ENCODE measurements at places on chromosomes 3 and 15.

DNA sequence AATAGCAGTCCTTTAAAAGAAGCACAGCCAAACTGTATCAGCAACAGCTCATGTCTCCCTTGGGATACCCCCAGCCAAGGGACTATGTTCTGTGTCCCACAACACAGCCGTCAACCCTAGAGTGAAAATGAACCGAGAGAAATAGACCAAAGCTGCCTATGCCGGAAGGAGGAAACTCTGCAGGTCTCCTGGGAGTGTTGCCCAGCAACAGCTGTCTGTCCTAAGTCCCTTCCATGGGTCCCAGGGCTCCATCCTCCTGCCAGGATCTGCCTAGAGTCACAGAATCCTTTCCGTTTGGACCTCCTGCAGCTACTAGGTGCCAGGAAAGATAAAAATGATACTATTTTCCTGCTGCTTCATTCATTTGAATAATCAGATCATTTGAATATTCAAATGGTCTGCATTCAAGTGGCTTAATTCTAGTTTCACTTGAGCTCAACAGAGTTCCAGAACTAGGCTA is 53.1 kb downstream of the TRANK1 start:
- no peak for DNase-seq

DNA sequence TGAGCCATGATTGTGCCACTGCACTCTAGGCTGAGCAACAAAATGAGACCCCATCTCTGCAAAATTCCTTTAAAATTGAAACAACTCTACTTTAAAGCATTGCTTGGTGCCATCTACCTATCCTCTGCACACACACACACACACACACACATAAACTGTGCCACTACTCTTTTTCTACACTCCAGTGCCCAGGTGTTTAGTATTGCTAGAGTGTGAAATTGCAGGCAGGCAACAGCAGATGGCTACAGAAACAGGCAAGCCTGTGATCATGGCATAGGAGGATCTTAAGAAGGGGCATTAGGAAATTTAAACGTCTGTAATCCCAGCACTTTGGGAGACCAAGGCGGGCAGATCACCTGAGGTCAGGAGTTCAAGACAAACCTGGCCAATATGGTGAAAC is 39.0 kb downstream of the SIDT1 start:
- no peak for DNase-seq

GRCh38 chr3:197253238-197253947 is 45.0 kb downstream of the DLG1 start:
- no peak for DNase-seq

DNA sequence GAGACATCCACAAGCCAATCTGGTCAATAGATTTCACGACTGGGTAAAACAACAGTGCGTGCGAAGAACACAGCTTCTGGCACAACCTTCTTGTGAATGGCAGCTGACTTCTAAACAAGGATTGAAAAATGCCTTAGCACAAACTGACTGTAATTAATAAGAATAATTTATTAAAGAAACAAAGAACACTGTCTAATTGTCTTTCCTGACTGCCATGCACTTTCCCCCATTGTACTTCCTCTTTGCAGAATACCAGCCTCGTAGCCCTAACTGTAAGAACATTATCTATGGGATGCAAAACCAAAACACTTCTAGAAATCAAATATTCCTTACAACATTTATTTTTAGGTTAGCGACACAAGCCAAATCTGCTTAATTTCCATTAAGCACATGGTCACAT is 6.5 kb downstream of the FOXP1 start:
- DNase-seq = no peak

DNA sequence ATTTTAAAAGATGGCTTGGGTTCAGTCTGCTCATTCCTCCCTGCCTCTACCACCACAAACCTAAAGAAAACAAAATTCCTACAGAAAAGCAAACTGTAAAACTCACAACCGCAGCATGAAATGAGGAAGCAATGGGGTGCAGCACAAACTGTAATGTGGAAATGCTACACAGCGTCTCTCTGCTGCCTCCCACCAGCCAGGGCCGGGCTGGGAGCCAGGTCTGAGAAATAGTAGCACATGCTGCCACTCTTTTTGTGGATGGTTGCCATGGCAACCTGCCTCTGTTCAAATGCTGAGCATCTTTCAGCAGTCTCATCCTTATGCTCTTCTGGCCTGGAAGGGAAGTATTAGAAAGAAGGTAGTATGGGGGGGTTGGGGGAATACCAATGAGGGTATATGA is 55.4 kb downstream of the EOMES start:
- DNase-seq = no peak

- DNase-seq = no peak
Observed at GRCh38 chr3:195126056-195126605, 144.8 kb downstream of the XXYLT1 start.

DNA sequence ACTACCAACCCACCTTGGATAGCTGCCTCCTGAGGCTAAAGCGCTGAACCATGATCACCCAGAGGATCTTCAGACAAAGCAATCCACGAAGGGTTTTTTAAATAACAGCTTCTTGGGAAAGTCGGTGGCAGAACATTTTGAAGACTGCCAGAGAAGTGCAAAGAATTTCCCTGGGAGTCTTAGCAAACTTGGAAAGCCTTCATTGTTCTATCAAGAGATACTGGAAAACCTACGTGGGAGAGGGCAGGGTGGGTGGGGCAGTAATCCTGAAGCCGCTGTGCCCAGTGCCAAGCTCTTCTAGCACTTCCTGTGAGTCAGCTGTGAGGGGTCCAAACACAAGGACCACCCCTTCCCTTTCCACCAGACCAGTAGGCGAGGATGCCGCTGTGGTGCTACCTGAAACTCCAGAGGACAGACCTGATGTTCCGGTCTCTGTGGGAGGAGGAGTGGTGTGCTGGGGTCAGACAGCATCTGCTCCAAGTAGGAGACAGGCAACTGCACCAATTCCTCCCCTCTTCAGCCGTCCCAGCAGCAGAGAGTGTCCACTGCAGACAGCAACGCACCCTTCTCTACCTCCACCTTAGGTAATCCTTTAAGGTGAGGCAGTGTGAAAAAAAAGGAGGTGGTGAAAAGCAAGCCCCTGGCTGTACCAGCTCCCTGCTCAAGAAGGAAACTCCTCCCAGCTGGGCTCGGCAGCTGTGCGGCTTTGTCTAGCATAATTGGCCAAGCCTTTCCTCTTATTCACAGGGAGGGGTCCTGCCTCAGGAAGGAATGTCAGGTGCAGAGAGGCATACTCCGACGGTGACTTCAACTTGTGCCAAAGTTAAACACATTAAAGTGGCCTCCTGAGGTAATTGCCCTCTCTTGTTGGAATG is 99.0 kb downstream of the TMCC1 start:
- DNase-seq = no peak

- peak; percentile 24 for DNase-seq
Observed at GRCh38 chr3:194255252-194256039, 95.7 kb downstream of the CPN2 start.

GRCh38 chr15:48966595-48967301 is 3.0 kb upstream of the SHC4 start:
- no peak for DNase-seq

- no peak for DNase-seq
Observed at GRCh38 chr3:6860149-6860953, 564 bp upstream of the GRM7 start.

GRCh38 chr3:5255404-5256344 is 68.2 kb downstream of the EDEM1 start:
- DNase-seq = no peak

DNA sequence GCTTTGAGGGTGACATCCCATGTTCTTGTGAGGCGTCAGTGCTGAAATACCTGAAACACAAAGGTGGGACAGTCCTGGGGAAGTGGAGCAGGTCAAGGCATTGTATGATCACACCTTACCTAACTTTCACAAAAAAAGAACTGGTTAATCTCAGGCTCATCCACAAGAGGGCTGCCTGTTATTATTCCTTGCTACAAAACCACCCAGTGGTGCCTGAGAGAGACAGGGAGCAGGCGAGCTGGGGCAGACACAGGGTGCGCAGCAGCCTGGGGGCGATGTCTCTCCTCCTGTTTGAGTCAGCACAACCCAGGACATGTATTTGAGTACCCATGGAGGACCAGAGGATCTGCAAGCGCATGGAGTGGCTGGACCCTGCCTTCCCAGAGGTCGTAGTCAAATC is 316.8 kb upstream of the ATP10A start:
- DNase-seq = no peak

DNA sequence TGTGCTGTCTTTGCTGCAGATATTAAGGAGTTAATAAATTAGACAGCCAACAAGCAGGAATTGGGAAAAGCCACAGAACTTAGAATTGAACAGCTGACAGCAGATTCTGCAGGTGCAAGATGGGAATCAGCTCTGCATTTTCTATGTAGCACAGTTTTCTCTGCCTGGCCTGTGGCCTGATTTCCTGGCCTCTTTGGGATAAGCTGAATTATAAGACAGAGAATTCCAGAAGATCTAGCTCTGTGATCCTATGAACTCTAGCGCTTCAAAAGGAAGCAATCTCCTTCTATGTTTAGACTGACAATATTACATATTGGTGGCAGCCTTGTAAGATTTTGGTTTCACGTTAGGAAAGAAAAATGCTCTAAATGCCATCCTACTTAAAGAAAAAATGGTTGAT is 24.0 kb upstream of the SOX2 start:
- no peak for DNase-seq

DNA sequence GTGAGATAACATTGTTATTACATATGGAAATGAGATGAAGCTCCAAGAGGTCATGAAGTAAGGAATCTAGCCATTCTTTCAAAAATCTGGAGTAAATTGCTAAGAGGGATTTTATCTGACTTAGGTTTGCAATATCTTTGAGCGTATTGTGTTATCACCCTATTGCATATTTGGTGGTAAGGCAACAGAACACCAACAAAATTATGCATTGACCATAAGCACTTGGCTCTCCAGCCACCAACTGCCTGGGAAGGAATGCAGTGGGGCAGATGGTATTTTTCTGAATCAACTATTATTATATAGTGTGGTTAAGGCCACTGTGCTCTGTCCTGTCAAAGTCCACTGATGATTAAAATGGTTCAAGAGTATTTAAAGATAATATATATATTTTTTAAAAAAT is 287.9 kb upstream of the SEMA6D start:
- no peak for DNase-seq

DNA sequence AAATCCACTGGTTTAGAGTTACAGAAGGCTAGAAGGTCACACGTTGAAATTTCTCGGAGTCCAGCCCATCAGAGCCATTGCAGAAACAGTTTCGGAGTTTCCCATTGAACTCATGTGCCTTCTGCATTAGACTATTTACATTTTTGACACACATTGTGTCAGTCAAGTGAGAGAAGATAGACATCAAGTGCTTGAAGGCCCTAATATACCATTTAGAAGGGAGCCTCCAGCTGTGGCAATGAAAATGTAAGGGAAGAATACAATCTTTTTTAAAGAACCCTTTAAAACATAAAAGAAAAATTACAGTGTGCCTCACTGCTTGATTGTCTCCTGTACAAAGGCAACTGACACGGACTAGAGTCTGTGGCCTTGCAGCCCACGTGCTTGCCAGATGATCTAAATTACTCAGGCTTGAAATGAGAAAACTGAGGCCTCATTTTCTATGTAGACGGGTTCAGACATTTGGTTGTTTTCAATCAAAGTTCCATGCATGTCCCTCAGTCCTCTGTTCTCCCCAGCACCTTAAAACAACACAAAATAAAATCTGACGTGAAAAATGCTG is 650.5 kb downstream of the ROBO2 start:
- no peak for DNase-seq

GRCh38 chr15:101795455-101795854 is 7.9 kb upstream of the OR4F6 start:
- no peak for DNase-seq

DNA sequence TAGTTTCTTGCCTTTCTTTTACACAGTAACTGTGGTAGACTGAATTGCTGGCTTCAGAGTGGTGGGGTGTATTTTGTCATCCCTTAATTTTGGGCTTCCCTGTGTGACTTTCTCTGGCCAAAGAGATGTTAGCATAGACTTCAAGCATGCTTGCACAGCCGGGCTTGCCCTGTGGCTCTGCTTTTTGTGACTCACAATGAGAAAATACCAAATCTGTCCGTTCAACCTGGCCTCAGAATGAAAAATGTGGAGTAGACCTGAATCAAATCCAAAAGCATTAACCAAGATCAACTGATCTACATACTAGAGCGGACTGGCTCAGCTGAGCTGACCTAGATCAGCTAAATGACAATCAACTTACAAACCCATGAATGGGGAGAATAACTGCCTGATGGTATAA is 51.4 kb downstream of the PLAAT1 start:
- DNase-seq = no peak

DNA sequence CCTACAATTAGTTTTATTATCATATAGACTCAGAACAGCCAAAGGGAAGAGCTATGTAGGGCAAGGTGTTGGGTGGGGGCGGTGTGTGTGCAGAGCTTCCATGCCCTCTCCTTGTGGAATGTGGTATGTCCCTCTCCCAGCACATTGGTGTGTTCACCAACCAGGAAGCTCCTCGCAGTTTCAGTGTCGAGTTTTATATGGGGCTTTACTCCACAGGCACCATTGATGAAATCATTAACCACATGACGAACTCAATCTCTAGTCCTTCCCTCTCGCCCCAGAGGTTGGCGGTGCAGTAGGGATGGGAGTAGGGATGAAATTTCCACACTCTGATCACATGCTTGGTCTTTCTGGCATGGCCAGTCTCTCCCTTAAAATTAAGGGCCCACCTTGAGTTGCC is 13.6 kb upstream of the SRP14 start:
- no peak for DNase-seq

GRCh38 chr3:37223141-37223558 is 48.8 kb upstream of the LRRFIP2 start:
- no peak for DNase-seq

DNA sequence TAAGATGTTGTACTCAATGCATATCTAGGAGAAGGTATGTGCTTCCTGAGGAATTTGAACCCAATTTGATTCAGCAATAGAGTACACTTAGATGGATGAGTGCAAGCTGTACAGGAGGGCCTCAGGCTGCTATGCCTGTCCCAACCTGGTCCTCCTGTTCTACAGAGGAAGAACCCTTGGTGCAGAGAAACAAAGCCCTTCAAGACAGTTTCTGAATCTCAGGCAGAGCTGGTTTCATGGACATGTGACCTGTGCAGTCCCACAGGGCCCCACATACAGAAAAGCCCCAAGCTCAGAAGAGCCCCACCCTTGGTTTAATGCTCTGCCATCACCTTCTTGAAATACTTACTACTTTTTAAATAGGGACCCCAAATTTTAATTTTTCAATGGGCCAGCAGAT is 15.3 kb downstream of the FOXP1 start:
- DNase-seq = no peak

- DNase-seq = no peak
Observed at GRCh38 chr3:165206454-165207266, 10.5 kb upstream of the SLITRK3 start.

DNA sequence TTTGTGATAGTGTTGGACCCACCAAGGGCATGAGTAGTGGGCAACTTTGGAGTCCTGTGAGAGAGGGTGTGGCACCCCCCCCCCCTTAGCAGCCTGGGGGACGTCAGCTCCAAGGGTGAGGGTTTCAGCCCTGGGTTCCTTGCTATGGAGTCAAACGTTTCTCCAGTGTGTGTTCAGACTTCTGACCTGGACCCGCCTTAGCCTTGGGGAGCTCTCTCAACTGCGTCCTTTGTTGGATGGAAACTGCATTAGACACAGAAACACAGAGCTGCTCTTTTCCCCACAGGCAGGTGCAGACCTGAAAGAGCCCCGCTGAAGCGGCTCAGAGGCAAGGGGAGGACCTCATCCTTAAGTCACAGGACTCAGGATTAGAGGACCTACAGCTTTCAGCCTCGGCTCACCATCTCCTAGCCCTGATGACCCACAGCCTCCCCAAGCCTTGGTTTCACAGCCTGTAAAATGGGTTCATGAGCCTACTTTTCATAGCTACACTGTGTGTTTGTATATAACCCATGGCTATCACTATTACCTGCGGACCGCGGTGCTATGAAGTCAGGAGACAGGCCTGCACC is 19.9 kb downstream of the ZNF710 start:
- DNase-seq = no peak

Measured in stimulated activated CD8-positive, alpha-beta memory T cell treated with anti-CD3 and anti-CD28 coated beads, Interleukin-15, amount 100 ng/mL, for 4 hours (primary cell).